ENCODE measurements at places on chromosomes 7 and 10.

GRCh38 chr10:114616516-114616915, 41.6 kb downstream of the ABLIM1 start:
- no peak for DNase-seq

GRCh38 chr10:56596257-56596656, 235.2 kb upstream of the ZWINT start:
- DNase-seq = no peak

DNA sequence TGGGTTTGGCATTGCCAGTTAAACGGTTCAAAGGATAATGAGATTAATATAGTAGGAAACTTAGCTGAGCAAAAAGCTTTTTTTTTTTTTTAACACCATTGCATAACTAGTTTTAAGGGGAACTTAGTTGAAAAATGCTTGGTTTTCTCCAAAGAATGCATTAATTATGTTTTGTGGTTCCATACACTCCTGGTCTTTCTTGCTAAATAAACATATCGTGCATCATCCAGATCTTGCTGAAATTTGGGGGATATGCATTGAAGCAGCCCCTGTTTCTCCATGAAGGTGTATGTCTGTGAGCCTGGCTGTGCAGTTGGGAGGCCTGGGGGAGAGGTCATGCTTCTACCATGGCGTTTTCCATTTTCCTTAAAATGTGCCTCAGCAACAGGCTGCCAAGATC, 558.2 kb upstream of the GALNT17 start:
- DNase-seq = no peak

- DNase-seq = no peak
These were observed 4.0 kb upstream of the PKD1L1 start for GRCh38 chr7:47952224-47952623.

DNA sequence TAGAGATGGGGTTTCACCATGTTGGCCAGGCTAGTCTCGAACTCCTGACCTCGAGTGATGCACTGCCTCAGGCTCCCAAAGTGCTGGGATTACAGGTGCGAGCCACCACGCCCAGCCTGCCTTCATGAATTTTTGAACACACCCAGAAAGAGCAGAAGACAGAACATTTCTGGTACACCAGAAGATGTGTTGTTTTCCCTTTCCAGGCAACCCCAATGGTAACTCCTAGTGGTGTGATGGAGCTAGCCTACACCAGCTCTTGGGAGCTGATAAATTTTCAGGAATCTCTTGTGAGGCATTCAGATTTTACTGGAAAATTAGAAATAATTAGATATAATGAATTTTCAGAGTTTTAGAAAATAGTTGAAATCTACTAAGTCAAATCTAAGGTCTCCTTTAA, 904 bp upstream of the CCDC7 start:
- no peak for DNase-seq

- peak; percentile 57 for DNase-seq
These were observed 134.3 kb downstream of the PRKCQ start for GRCh38 chr10:6445671-6446316.

- no peak for DNase-seq
These were observed 63.6 kb downstream of the PKD1L1 start for GRCh38 chr7:47884675-47885074.
